ENCODE measurements at places on chromosomes 6 and 20.
A peak's percentile ranks its signal among the peaks of the same experiment; 100 is the strongest.

- DNase-seq: no peak
Observed at GRCh38 chr6:37005061-37005810, at the start of gene FGD2. FGD2 (plus strand) TSS chr6:37005655; CDS start chr6:37005818, 163 bp downstream.

- DNase-seq: no peak
Observed at GRCh38 chr6:146470091-146470770, 73.4 kb upstream of the RAB32 start.

GRCh38 chr6:170136541-170137175 is 154.2 kb downstream of the DLL1 start:
- no peak for DNase-seq

DNA sequence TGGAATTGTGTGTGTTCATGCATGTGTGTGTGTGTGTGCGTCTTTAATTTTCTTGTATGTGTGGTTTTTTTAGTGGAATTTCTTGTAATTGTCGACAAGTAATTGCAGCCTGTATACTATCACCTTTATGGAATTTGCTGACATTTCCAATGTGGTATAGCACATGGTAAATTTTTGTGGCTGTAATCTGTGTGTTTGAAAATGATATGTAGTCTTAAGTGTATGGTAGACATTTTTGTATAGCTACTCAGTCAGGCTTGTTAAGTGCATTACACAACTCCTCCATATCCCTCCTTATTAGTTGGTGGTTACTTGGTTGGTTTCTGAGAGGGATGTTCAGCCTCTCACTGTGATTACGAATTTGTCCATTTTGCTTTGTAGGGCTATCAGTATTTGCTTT is 384.5 kb upstream of the HSF2 start:
- DNase-seq: no peak

- DNase-seq: no peak
Observed at GRCh38 chr20:63855363-63856097, 5.8 kb upstream of the ABHD16B start.

DNA sequence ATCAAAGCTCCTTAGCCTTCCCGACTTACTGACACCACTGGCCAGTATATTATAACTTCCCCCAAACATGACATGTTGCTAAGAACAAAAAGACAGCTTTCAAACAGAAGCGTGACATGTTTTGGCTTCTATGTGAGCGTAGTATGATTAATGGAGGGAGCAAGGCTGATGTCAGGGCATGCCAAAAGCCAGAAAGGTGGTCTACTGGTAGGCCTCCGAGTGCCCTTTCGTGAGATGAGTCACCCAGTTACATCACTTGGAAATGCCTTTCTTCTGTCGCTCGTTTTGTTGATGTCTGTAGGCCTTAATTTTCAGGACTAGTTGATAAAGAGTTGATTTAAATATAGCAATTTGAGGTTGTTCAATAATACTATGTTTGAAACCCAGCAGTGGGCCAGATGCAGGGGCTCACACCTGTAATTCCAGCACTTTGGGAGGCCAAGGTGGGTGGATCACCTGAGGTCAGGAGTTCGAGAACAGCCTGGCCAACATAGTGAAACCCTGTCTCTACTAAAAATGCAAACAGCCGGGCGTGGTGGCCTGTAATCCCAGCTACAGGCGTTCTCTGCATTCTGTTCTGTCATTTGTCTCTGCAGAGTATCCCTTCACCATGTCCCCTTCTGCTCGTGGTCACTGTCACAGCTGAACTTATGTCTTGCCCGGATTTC is 53.3 kb downstream of the CNKSR3 start:
- no peak for DNase-seq

DNA sequence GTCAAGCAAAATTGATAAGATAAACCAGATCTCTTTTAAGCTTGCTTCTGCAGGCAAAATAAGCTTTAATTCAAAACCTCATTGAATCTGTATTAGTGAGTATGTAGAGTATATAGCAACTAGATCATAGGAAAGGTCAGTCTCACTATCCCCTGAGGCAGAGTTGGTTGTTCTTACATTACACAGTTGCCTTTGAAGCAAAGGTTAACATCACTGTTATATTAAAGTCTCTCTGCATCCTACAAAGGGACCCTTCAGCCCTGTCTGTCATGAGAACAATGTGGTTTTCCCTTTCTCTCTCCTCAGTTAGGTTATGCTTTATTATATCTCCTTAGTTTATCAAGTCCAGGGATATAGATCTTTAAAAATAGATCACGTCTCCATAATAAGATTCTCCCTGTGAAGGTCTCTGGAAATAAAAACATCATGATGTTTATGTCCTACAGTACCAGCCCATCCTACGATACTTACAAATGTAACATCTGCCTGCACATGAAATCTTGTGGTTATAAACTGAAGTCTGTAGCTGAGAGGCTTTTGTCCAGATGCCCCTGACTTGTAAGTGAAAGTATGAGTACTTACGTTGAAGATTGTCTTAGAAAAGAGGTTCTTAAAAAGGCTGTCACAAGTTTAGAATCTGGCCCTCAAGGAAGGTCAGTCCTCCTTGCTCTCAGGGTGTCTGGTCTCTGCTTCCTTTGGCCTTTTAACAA is 103.6 kb downstream of the VIP start:
- no peak for DNase-seq

DNA sequence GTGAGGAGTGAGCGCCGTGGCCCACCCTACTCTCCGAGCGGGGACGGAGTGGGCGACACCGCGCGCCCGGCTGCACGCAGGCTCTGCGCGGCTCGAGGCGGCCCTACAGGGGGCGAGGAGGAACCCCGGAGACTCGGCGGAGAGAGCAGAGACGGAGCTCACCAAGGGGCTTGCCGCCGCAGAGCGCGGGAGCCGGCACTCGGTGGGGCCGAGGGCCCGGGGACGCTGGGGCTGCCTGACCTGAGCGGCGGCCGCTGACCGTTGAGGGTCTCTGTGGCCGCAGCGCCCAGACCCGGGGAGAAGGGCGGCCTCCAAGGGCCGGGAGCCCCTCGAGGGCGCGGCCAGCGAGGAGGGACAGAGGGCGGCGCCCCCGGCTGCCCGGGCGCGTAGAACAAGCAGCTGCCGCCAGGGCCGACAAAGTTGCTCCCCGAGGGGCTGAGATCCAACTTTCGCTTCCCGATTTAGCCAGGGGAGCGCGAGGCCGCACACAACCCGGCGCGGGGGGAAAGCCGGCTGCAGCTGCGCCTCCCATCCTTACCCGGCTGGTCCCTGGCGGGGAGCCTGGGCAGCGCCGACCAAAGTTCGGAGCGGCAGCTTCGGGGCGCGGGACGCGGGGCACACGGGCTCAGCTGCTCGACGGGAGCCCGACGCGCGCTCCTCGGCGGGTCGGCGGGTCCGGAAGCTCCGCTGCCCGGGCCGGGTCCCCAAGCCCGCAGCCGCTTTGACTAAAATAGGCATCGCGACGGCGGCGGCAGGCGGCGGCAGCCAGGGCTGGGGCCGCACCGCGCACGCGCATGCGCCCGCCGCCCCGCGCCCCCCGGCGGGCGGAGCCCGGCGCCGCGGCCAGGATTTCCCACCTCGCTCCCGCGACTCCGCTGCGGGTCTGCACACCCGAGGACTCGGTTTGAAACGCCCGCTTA is 43.1 kb downstream of the POPDC3 start:
- DNase-seq: peak; percentile 59

- no peak for DNase-seq
Observed at GRCh38 chr6:124688369-124688768, 273.9 kb upstream of the RNF217 start.

- no peak for DNase-seq
Observed at GRCh38 chr6:122640366-122640765, 30.2 kb downstream of the PKIB start.

DNA sequence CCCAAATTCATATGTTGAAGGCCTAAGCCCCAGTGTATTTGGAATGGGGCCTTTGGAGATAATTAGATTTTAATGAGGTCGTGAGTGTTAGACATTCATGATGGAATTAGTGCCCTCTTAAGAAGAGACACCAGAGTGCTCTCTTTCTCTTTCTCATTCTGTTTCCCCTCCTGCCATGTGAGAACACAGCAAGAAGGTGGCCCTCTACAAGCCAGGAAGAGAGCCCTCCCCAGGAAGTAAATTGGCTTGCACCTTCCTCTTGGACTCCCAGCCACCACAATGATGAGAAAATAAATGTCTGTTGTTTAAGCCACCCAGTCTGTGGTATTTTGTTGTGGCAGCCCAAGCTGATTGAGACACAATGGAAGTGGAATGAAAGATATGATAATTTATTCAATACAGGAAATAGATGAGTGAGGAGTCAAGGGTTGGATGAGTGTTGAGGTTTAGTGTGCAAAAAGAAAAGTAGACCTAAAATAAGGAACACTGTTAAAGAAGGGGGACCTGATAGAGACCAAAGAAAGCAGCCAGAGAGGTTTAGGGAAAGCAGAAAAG is 25.9 kb upstream of the ATXN1 start:
- no peak for DNase-seq

- no peak for DNase-seq
Observed at GRCh38 chr6:51830666-51831065, 256.7 kb downstream of the PKHD1 start.

- DNase-seq: no peak
Observed at GRCh38 chr6:53691667-53692133, 26.1 kb upstream of the KLHL31 start.

- no peak for DNase-seq
Observed at GRCh38 chr6:105510746-105511145, 107.9 kb upstream of the PREP start.

GRCh38 chr6:33610067-33610466 is 11.1 kb upstream of the ITPR3 start:
- DNase-seq: no peak

DNA sequence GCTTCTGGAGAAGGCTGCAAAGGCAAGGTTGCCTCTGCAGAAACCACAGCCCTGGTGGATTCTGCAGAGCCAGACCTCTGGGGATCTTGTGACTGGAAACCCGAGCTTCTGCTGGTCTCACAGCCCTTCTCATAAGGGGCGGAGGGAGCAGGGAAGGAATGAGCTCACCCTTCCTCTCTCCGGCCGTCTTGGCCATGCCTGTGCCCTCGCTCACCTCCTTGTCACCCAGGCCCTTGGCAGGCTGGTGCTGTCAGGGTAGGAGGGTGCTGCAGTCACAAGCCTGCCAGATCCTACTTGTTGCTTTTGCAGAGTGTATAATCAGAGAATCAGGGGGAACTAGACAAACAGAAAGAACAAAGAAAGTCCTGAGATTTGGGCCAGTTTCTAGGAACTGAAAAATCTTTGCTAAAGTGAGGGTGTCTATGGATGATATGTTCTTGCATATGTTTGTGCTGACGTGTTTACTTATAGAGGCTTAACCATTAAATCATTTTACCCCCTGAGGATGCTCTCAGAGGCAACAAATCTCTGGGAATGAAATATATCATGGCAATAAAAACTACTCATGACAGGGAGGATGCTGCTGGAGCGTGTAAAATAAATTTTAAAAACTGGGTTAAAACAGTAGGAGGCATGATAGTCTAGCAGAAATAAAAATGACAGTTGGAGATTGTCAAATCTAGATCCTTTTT is 244.9 kb upstream of the SOX4 start:
- DNase-seq: peak; percentile 51

DNA sequence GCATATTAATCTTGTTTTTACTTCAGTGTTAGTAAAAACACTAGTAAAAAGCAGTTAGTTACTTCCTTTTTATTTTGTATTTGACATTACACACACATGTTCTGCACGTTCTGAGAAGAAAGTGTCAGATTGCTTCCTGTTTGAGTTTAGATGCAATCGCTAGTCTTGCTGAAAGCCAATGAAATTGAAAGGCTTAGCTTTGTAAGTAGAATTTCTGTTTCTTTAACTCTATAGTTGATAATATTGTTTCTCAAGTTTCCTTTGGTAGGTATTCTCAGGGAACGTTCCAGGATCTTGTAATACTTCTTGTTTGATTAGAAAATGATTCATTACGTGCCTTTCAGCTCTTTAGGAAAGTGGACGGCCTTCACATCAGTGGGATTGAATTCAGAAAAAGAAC is 55.0 kb downstream of the CDKAL1 start:
- DNase-seq: no peak

DNA sequence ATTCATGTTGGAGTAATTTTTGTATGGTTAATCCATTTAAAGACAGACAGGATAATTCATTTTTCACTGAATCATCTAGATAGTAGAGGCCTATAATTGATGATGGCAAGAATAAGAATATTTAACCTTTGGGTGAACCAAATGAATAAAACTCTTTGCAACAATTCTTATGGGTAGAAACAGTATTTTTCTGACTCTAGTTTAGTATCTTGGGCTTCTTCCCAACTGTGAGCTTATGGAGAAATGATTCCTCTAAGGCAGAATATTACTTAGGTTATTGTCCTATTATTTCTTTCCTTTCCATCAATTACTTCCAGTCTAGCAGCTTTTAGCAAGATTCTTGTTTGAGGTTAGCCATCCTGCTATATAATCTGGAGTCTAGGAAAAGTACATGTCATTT is 734.9 kb upstream of the FLRT3 start:
- no peak for DNase-seq

DNA sequence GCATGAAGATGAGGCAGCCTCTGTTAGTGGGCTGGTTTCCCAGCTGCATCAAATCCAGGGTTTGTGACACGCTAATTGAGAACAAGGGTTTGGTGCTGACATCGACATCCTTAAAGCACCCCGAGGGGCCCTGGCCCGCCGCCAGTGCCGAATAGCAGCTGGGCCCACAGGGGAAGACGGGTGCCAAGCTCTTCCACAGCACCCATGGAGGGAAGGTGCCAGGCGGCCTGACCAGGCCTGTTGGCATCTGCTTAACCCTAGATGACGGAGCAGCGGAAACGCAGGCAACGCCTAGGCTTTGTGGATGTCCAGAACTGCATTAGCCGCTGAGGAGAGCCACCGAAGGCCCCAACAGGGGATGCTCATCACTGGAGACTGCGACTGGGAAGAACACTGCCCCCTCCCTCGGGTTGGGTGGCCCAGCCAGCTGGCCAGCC is 16.0 kb downstream of the UQCC2 start:
- DNase-seq: no peak

GRCh38 chr6:45923831-45924391 is 91.7 kb downstream of the CLIC5 start:
- DNase-seq: no peak
